ENCODE measurements at places on chromosomes 3 and 15.

GRCh38 chr3:141941093-141941492 lies 64.7 kb downstream of the ATP1B3 start:
- no peak for DNase-seq

DNA sequence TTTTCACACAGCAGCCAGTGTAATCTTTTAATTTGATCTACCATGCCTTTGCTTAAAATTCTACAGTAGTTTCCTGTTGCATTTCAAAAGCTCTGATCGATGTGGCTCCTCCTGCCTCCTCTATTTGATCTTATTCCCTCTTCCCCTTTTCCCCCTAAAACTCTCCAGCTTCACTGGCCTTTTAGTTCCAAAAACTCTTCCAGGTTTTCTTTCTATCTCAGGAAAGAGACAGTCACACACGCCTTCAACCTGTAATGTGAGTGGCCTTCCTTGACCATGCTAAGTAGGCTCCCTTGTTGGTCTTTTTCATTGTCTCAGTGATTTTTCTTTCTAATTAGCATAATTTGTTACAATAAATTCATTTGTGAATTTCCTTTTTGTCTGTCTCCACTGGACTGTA lies 985 bp downstream of the TEX9 start:
- no peak for DNase-seq

GRCh38 chr3:89223188-89223587 lies 115.8 kb downstream of the EPHA3 start:
- DNase-seq = peak; percentile 62

GRCh38 chr3:44237665-44238064 lies 4.0 kb upstream of the TOPAZ1 start:
- no peak for DNase-seq

DNA sequence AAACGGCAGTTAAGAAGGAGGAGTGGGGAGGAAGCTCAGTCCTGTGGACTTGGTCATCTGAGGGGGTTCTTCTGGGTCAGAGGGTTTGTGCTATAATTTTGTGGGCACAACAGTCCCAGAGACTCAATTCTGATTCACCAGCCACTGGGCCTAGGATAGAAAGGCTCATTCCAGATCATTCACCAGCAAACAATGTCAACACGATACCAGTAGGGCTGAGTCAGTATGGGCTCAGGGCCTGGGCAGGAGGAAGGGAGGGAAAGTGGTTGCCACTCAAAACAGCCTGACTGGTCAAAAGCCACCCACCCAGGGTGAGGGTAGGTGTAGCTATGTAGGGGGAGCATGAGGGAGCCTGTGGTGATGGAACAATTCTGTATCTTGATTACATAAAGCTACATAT lies 86.9 kb upstream of the MEX3B start:
- DNase-seq = no peak

DNA sequence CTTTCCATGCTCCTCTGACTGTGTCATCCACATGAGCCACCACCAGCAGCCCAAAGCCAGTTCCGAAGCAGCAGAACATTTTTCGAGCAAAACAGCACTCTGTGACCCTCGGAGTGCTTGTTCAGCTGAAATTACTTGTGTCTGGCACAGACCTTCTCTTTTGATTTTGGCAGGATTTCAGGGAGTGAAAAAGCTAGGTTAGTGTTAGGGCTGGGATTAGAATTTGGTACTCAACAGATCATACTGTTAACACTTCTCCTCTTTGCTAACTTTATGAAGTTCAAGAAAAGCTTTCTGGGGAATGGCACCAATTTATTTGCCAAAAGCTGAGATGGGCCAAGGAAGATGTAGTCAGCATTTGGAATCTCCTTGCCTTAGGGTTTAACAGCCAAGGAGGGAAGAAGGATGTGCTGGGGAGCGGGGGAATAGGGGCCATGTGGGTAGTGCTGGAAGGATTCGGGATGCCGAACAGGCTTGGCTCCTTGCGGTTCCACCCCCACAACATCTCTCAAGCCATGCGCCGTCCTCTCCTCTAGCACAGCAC lies 55.1 kb upstream of the TRA2B start:
- no peak for DNase-seq

GRCh38 chr3:52057812-52058495 lies 1.6 kb upstream of the DUSP7 start:
- DNase-seq = no peak

DNA sequence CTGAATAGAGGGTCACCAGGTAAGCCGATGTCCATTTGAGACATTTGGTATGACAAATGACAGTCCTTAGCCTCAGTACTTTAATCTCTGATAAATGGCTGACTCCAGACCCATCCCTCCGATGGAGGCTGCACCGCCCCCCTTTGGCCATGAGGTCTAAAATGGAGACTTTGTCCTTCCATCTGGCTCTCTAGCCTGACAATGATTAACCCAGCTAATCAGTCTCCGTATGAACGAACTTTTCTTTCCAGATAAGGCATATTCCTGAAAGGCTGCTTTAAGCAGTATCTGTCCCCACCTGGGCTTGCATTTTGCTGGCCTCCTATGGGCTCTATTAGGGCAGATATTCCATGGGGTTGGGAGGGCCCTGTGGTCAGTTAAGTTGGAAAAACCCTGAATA lies 10.8 kb upstream of the MYZAP start:
- DNase-seq = no peak

- DNase-seq = peak; percentile 41
Measured at GRCh38 chr3:138347960-138348753, at the start of gene MRAS. Gene MRAS, plus strand, starts transcription at chr3:138348579. Its CDS starts 24,305 bp downstream, at chr3:138372884.

DNA sequence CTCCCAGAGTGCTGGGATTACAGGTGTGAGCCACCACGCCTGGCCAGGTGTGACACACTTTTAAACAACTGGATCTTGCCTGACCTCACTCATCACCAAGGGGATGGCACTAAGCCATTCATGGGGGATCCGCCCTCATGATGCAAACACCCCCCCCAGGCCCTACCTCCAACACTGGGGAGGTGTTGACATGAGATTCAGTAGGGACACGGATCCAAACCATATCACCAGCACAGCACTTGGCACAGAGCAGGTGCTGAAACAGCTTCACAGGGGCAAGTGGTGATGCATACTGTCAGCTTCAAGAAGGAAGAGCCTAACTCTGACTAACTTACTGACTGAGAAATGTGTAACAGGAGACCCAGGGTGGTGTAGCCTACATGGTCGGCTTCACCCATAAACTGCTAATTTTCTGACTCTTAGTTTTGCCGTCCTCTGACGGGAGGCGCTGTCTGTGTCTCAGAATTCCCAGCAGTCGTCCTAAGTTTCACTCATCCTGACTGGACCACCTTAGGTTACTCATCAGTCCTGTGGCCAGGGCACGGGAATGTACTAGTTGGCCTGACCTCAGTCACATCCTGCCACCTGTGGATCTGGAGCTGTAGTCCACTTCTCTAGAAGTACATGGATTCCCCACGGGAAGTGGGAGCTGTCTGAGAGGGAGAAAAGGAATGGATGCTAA lies 81.9 kb upstream of the PLXNA1 start:
- DNase-seq = no peak

DNA sequence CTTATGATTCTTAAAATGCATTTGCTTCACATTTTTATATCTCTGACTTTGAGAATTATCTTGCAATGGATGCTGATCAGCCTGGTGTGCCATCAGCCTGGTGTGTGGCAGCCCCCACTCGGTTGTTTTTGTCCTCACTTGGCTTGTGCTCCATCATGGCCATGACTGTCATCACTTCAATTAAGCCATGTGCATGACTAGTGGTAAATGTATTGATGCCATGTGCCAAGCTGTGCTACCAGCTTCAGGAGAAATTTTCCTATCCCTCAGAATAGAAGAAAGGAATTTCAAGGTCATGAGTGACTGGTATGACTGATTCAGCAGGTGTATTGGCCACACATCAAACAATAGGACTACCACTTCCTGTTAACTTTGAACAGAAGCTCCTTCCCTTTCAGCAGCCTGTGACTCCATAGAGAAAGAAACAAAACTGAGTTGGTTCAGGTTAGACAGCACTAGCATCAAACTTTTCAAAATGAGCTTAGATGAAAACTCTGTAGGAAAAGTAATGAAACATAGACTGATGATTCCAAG lies 251.7 kb downstream of the GRM7 start:
- no peak for DNase-seq

GRCh38 chr3:73401059-73401458 lies 223.7 kb downstream of the PDZRN3 start:
- DNase-seq = no peak

DNA sequence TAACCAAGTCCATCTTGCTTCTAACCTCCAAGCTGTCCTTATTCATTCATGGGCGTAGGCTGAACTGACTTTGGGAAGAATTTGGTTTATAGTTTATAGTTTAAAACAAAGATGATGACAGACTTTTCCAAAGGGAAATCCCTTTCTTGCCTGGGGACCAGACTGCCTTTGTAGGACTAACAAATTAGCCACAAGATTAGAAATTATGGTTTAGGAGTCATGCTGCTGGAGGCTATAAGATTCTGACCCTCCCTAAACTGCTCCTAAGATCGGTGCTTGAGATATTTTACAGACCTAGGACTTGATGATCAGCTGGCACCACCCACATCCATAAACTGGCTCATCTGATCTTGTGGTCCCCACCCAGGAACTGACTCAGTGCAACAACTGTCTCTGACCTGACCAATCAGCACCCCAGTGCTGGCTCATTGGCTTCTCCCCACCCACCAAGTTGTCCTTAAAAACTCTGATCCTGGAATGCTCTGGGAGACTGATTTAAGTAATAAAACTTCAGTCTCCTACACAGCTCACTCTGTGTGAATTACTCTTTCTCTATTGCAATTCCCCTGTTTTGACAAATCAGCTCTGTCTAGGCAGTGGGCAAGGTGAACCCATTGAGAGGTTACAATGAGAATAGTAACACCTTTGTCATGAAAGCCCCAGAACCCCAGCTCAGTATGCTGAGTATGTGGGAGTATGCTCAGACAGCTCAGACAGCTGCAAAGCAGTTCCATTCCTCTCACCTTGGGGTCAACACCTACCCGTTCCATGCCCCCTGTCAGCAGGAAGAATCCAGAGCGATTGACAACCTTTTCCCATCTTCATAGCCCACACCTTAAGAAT lies 51.6 kb upstream of the C15orf39 start:
- no peak for DNase-seq

DNA sequence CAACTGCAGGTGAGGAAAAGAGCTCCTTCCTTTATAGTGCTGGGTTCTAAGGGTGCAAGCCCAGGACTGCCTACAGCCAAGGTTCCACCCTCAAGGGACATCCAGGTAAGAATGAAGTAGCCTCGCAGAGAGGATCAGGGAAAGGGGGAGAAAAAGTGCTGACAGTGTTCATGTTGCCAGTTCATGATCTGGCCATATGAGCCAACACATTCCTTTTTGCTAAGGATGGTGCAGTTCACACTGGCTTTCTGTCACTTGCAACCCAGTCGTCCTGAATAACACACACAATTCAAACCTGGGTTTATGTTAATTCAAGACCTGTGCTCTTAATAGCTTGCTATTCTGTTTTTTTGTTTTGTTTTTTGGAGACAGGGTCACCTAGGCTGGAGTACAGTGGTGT lies 9.0 kb downstream of the CLN6 start:
- DNase-seq = no peak

- DNase-seq = no peak
Measured at GRCh38 chr3:2947536-2947935, 162.6 kb downstream of the IL5RA start.

- no peak for DNase-seq
Measured at GRCh38 chr3:180829409-180830405, 82.8 kb upstream of the FXR1 start.
